Stimulated activated CD4-positive, alpha-beta T cell treated with anti-CD3 and anti-CD28 coated beads, Interleukin-12 subunit alpha, Interleukin-12 subunit beta, amount 100 ng/mL, for 48 hours (primary cell): ENCODE measurements at places on chromosomes 6 and 20.

GRCh38 chr6:24969343-24969860 lies 33.6 kb upstream of the RIPOR2 start:
- no peak for DNase-seq

DNA sequence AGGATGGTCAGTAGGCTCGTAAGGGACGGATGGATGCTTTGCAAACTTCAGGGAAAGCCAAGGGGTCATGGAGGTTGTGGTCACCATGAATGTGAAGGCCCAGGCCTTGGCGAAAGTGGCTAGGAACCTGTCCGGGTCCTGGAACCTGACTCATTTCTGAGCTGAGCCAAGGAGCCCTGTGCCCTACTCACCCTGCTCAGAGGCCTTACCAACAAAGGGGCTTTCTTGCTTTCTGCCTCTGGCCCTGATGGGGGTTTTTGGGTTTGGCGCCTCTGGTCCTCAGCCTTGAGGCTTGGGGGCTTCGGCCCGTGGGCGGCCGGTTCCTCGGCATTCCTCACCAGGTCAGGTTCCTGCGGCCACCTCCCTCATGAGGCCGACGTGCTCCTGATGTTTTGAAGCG lies 155.1 kb downstream of the DTNBP1 start:
- no peak for DNase-seq

DNA sequence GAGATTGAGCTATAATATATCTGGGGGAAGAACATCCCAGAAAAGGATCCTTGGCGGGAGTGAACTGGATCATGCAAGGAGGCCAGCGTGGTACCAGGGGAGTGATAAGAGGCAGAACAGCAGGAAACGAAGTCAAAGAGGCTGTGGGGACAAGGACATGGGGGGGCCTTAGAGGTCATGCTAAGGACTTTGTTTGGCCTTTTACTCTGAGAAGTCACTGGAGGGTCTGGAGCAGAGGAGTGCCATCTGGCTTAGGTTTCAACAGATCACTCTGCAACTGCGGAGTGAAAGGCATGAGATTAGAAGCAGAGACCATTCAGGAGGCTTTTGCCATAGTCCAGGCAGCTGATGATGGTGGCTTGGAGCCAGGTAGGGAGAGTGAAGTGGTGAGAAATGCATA lies 24.3 kb downstream of the MRAP2 start:
- DNase-seq = no peak

DNA sequence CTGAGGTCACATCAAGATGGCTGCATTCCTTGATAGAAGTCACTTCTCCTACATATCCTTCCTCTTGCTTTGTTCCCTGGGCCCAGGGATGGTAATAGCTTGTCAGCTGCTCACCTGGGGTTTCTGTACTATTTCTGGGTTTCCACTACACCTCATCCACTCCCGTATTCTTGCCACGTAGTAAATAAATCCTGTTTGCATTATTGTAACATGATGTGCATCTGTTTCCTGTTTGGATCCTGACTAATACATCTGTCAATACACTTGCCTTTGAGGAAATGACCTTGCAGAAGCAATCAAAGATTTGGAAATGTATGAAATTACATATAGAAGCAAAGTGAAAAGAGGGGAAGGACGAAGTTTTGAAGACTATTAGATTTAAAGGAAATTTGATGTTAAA lies 619.0 kb downstream of the PHF3 start:
- DNase-seq = no peak

GRCh38 chr6:118558464-118559217 lies 10.5 kb downstream of the PLN start:
- no peak for DNase-seq

GRCh38 chr6:3314621-3315467 lies 56.1 kb downstream of the PSMG4 start:
- no peak for DNase-seq

DNA sequence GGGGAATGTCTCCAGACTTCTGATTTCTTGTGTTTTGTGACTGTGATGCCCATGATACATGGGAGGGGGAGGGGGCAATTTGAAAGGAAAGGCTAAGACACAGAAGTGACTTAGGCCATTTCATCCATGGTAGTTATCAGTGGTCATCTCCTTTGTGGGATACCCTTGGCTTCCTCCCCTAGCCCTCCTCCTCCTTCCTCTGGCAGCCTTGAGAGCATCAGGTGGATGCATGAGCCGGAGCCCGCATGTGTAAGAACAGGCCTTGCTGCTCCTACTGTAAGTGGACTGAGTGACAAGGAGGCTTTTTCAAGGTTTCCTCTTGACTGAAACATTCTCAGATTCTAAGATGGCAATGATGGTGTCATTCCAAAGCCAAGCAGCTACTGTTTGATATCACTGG lies 874 bp downstream of the CD83 start:
- DNase-seq = no peak

GRCh38 chr20:57807401-57808263 lies 97.8 kb upstream of the PMEPA1 start:
- DNase-seq = no peak

DNA sequence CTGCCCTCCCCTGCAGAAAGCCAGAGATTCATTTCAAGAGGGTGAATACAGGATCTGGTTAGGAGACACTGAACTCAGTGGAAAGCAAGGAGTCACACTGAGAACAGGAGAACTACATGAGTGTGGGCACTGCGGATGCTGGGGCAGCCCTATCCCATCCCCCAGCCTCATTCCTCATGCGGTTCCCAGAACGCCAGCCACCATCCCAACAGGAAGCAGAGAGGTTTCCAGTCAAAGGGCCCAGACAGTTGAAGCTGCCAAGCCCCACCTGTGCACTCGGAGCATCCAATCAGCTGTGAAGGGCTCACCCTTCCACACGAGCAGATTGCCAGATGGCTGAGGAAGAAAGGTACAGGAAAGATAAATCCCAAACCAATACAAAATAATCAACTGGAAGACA lies 50.7 kb upstream of the PRND start:
- DNase-seq = no peak

DNA sequence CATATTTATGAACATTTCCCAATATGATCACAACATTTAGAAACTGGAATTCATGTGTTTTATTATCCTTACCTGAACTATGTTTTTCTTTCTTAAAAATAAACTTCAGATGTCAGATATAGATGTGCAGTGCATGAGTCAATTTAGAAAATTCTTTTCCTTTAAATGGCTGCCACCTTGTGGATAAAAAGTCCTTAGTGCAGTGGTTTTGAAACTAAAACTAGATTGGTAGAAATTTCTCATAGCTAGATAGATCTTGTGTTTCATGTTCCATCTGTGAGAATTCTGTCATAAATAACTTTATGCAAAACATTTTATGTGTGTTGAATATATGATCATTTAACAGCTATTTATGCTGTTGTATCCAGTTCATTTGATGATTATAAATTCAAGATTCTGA lies 134.9 kb downstream of the KLHL32 start:
- no peak for DNase-seq

DNA sequence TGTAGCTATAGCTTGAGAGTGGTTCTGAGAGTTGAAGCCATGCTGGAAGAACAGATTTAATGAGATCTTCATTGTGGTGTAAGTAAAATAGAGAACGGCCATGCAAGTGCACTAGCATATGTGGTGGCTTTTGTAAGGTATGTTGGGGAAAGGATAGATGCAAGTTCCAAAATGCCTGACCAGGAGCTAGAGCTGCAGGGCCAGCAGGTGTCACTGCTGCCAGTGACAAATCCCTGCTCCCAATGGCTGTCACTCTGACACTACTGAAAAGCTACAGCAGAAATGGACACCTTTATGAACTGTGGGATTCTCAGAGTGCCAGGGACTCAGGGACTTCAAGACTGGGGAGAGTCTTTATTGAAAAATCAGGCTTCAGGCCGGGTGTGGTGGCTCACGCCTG lies 23.1 kb upstream of the VIP start:
- no peak for DNase-seq

DNA sequence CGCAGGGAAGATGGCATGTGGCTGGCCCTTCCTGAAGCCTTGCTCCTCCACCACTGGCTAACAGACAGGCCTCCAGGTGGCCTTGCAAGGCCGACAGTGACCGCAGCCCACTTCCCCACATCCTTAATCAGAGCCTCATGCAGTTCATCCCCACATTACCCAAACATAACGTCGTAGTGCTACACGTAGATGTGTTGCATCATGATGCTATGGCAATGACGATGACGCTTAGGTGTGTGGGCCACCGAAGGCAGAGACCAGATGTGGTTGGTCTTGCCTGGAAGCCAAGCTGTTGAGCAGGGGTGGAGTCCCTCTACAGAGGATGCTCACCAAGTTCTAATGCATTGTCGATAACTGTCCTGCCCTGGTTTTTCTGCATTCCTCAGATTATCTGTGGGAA lies 5.6 kb downstream of the CD93 start:
- DNase-seq = no peak

DNA sequence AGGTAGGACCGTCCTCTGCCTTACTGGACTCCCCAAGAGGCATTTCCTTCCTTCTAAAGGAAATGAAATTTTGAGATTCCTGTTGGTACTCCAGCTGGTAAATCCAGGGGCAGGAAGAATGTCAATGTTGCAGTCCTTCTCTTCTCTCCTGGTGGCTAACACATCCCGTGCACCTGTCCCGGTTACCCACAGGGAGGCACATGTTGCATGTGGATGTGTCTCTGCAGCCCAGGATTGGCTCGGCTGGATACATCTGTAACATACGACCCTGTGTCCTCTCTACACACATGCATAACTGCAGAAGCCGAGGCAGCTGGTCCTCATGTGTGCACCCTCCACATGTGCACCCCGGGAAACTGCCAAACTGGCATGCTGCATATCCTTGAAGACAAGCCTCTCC lies 1.3 kb upstream of the LRFN2 start:
- DNase-seq = no peak
